GM12865 (cell line): ENCODE measurements at places on chromosomes 2 and 18.

DNA sequence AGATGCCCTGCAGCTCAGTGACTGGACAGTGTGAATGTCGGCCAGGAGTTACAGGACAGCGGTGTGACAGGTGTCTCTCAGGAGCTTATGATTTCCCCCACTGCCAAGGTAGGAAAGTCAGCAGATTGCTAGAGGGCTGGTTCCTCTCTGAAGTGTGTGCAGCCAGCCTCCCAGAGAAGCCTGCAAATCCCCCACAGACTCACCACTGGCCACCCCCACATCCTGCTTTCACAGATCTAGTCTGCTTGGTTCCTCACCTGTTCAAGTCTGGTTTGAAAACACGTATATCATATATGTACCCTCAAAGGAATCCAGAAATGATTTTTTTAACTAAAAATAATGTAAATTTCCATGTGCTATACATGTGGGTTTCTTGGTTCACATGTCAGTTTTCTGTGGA lies 121.1 kb downstream of the LAMA3 start:
- peak; percentile 63 for DNase-seq

- DNase-seq, result no peak
These were observed 210.1 kb upstream of the LRATD1 start for GRCh38 chr2:14422426-14422825.

GRCh38 chr2:63364866-63365265 lies 223.4 kb downstream of the WDPCP start:
- DNase-seq, result no peak

DNA sequence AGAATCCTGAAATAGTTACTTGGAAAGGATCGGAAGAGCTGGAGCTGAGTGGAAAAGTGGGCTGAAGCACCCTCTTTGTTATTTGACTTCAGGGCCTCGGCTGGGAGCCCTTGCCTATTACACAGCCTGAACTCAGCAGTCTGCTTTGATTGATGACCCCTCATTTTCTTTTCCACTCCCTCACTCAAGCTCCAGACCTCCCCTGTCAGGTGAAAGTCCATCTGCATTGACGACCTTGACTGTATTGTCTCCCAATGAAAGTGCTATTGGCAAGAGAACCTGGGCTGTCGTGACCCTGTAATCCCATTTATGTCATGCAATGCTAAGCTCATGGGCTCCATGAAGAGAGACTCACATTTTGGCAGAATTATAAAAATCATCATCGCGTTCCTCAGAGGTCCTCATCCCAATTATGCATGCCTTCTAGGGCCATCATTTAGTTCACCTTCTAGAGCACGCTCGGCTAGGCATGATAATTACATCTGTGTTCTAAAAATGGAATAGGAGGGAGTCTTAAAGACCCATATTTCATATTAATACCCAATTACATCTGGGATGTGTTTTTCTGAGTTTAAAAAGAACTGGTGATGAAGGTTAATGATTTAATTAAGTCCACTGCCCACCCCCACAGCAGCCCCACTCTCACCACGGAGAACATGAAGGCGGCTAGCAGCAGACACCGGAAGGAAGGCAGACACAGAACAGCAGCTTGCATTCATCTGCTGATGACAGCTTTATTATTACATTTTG lies 472.5 kb downstream of the PID1 start:
- no peak for DNase-seq

DNA sequence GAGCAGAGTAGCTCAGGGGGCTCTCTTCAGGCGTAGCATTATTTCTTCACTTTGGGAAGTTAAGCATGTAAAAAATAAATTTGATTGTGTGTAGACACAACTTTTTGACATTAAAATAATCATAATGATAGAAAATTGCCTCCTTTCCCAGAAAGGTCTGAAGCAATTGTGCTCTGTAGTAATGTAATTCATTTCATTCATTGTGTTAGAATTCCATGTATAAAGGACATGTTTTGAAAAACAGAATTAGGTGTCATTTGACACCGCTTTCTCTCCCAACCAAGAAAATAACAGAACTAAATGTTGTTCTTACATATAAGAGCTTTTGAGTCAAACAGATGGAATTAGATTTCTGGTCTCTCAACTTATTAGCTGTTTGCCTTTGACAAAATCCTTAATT lies 1064.2 kb upstream of the FAM98A start:
- DNase-seq, result no peak

DNA sequence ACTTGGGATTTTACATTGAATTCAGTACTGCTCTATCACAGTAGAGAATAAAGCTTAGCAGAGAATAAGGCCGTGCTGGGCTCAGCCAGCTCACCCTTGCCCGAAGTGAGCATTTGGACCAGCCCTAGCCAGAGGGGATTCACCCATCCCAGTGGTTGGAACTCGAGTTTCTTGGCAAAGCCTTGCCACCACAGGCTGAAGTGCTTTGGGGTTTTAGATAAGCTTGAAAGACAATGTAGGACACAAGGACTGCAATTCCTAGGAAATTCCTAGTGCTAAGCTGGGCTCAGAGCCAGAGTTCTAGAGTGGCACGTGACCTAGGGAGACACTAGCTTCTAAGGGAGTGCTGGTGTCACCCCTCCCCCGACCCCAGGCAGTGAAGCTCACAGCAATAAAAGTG lies 28.0 kb downstream of the SERPINB11 start:
- DNase-seq, result no peak

- no peak for DNase-seq
These were observed 91.7 kb downstream of the DTNA start for GRCh38 chr18:34801774-34802173.

DNA sequence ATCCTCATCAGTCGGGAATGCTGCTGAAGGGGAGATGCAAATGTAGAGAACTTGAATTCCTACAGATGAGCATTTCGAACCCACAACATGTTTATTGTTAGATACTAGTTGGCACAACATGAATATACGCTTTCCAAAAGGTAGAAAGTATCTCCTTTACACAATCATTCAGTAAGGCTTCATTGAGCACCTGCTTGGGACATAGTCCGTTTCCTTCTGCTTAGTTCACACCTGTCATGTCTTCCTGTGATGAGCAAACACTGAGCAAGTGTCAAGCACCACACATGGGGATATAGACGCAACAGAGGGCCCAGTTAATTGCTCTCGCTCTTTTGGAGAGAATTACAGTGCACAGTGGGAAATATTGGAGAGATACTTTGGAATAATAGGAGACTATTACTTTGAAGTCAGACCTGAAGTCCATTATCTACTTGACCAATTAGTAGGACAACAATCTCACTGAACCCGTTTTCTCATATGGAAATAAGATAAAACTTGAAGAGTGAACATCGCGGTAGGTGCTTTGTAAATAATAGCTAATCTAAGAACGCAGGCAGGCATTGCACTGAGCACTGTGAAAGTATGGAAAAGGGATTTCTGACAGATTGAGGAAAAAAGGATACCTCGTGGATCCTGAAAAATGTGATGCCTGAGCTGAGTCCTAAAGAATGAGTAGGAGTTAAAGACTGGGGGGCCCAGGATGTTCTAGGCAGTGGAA lies 1.2 kb downstream of the CPSF3 start:
- peak; percentile 29 for DNase-seq

DNA sequence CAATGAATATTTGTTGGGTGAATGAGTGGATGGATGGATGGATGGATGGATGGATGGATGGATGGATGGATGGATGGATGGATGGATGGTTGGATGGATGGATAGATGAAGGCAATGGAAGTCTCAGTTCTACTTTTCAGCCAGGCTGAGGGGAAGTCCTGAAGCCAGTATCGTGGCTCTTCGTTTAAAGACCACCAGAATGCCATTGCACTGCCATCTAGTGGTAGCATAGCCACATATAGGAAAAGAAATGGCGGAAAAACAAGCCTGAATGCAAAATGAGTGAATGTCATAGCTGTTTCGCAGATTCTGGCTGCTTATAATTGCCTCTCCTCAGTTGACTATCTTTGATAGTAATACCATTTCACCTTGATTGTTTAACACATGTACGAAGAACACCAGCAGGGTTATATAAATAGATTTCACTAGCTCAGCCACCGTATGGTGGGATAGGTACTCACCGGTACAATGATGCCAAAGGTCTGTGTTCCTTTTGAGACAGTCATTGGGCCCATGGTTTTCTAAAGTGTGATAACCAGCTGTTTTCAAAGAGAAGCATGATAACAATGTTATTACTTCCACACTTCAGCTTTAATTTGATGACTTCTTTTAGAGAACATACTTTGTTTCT lies 62.3 kb upstream of the GREB1L start:
- DNase-seq, result peak; percentile 79

DNA sequence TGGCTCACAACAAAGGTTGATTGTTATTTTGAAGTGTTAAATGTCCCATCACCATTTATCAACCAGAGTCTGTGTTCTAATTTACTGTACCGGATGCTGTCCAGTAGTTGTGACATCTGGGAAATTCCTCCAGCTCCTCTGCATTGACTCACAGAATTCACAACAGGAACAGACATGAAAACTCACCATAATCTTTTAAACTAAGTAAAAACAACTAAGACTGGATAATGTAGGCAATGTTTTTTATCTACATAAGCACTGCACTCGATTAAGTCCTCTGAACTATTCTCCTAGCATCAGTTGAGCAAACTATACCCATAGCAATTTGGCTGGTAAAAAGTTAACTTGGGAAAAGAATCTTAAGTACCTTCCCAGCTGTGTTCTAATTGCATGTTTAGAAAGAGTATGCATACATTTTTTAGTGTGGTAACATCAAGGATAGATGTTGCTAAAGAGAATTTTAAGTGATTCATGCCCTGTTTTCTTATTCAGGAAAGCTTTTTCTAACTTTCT lies 42.9 kb upstream of the MYO1B start:
- peak; percentile 10 for DNase-seq
